ENCODE measurements at places on chromosomes 7 and 10. TPM values are rescaled to one million over a fixed set of nuclear protein-coding genes. Genes with fewer than 3 reads are reported as not detected.

The RBM20 gene
- total RNA-seq = 152 TPM

The CRYGN gene
- total RNA-seq = 0.52 TPM

DNA sequence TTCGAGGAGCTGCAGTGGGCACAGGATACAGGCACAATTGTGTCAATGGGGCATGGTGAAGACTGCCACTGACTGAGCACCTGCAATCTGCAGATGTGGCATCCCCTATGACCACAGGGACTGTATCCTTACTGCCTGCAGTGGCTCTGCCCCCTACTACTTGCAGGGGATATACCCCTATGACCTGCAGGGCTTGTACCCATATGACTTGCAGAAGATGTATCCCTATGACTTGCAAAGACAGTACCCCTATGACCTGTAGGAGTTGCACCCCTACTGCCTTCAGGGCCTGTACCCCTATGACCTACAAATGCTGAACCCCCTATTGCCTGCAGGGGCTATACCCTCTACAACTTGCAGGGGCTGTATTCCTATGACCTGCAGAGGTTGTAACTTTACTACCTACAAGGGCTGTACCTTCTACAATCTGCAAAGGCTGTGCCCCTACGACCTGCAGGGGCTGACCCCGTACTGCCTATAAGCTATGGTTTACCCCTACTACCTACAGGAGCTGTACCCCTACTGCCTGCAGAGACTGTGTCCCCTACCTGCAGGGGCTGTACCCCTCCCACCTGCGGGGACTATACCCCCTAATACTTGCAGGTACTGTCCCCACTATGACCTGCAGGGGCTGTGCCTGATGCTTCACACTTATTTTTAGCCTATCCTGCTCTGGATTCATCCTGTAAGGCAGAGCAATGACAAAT lies 65.9 kb upstream of the ADAM12 start:
- no peak for DNase-seq

GRCh38 chr10:86210416-86210815 lies 156.2 kb downstream of the GRID1 start:
- DNase-seq = no peak

DNA sequence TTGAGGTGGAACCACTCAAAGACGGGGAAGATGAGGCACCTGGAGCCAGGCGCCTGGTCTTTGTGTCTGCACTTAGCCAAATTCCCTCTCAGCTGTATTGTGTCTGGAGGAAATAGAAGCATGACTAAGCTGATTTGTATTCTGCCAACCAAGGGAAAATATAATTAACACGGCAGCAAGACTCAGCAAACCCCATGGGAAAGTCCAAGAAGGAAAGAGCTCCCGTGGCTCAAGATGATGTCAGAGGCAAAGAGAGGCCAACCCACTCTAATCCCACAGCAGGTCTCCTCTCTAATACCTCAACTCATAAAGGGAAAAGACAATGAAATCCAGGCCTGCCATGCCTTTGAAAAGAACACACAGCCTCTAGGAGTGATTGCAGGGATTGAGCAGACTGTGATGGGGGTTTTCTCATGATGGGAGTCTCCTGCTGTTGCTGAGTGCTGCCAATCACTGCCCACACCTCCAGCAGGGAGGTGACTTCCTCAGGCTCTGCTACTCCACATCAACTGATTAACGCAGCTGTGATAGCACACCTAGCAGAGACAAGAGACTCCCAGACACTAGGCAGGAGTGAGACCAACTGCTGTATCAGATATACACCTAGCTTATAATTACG lies 255.5 kb upstream of the C7orf33 start:
- DNase-seq = no peak

- DNase-seq = no peak
Measured at GRCh38 chr7:107951172-107951787, 51.7 kb downstream of the LAMB1 start.

DNA sequence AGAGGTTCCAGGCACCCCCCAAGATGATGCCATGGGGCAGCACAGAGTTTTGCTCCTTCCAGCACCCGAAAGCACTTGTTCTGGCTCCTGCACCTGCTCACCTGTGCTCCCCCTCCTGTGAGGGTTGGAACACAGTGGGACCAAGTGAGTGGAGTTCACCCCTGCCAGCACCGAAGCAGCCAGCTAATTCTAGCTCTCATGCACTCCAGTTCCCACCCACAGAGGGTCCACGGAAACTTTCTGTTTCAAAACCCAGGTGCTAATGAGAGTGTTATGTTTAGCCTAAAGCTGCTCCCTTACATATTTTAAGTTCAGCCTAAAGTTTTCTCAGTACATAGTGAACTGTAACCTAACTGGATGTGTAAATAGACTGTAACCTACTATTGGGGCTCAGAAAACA lies 42.6 kb upstream of the SLC35G1 start:
- DNase-seq = no peak

Data from heart left ventricle (tissue), 16 donors.